ENCODE measurements at places on chromosomes 6 and 20. TPM values are rescaled to one million over a fixed set of nuclear protein-coding genes. Genes with fewer than 3 reads are reported as not detected.

ATP6V1G2 gene
- total RNA-seq = 2.0 TPM

PLN gene
- not detected for total RNA-seq

GRCh38 chr6:128768187-128768586 lies 114.8 kb upstream of the LAMA2 start:
- H3K4me3 ChIP-seq = no peak overlapping the region
- H3K36me3 ChIP-seq = no peaks in the 10 kb centered on the region
- DNase-seq = no peak
- no peaks in the 10 kb centered on the region for H3K4me1 ChIP-seq

DNA sequence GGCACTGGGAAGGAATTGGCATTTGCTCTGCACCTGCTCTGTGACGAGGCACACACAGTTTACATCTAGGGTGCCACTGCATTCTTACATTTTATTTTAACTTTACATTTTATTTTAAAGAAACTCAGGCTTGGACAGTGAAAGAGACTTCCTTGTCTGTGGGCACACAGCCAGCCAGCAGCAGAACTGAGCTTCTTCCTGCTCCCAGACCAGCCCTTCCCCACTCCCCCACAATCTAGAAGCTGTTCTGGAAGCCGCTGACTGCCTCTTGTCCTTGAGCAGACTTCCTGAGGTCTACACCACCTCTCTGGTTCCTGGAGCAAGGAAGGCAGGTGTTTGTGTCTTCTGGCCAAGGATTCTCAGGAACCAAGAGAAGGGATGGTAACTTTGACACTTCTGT lies 27.9 kb upstream of the CD93 start:
- no peaks in the 10 kb centered on the region for H3K36me3 ChIP-seq
- H3K27me3 ChIP-seq = no peaks in the 10 kb centered on the region
- H3K4me1 ChIP-seq = no peaks in the 10 kb centered on the region
- DNase-seq = no peak

ASXL1 gene
- 131 TPM for total RNA-seq

DNA sequence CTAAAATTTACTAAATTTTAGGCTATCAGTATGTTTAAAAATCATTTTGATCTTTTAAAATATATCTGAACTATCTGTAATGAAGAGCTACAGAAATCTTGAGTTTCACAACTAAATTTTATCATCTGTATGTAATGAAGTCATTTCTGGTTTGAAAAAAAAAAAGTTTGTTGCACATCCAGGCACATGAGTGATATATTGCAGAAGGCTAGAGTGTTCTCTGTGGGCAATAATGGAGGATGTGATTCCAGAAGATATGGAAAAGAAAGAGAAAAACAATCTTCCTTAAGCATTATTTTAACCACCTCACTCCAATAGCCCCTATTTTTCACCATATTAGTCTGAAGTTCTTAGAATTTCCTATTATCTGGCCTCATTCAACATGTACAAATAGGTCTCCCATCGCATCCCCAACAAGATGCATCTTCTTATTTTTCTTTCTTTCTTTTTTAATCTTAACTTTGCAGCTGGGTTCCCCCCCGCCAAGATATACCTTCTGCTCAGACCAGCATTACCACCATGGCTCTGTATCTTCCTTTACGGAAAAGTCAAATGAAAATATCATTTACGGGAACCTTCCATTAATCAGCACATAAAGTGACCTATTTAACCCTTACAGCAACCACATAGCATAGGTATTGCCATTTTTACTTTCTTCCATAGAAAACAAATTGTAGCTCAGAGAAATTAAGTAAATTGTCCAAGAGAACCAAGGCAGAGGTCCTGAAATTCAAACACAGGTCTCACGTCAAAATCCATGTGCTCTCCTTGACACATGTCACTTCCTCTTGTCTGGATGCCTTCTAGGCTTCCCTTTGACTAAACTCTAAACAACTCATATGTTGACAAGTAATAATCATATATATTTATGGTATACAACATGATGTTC lies 116.9 kb downstream of the KIF13A start:
- H3K36me3 ChIP-seq = no peaks in the 10 kb centered on the region
- H3K27ac ChIP-seq = no peak overlapping the region
- no peaks in the 10 kb centered on the region for H3K27me3 ChIP-seq
- no peak for DNase-seq

- H3K4me1 ChIP-seq = no peaks in the 10 kb centered on the region
- no peaks in the 10 kb centered on the region for H3K27me3 ChIP-seq
- no peak for DNase-seq
- H3K36me3 ChIP-seq = no peaks in the 10 kb centered on the region
- no peak overlapping the region for H3K27ac ChIP-seq
These were observed 21.1 kb downstream of the BAG2 start for GRCh38 chr6:57193177-57193576.

TCP11 gene
- total RNA-seq = not detected

DNA sequence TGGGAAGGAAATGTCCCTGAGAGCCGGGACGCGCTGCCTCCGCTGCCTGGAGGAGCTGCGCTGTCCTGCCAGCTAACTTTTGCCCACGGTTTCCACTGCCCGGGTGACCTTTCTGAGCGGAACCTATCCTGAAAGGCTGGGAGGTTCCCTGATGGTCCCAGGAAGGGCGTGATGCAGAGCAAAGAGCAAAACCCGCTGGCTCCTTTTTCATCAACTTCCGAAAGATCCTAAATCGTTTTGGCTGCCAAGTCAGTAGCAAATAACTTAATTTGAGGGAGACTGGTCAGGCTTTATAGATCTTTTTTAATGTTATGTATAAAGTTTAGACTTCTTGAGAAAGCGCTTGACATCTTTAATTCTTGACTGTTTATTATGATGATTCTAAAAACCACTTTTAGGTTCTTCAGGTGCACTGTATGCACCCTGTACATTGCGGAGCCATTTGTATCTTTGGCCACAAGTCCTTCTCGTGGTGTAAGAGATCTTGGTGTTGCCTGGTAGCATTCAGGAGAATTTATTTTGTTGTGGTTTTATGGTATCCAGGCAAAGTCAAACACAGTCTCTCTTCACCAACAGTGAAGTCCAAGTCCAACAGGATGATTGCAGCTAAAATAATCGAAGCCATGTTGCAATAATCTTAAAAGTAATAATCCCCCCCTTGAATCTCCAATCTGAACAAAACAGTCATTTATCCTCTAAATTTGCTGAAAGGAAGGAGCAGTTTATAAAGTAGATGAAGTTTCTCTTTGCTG lies at the start of gene SYNE1:
Gene SYNE1, minus strand, starts transcription at position 67 of the 752 bp plus-strand sequence. CDS start 9,031 bp downstream, outside the sequence.
- H3K4me3 ChIP-seq = peak within 1 kb of the TSS; percentile 60
- no peaks in the 10 kb centered on the region for H3K4me1 ChIP-seq
- DNase-seq = no peak
- no peaks in the 10 kb centered on the region for H3K27me3 ChIP-seq
- no peaks in the 10 kb centered on the region for H3K36me3 ChIP-seq
- peak within 1 kb of the TSS; percentile 81 for H3K27ac ChIP-seq

TBCC gene
- 24.4 TPM for total RNA-seq

- DNase-seq = no peak
- H3K27me3 ChIP-seq = no peaks in the 10 kb centered on the region
- no peaks in the 10 kb centered on the region for H3K36me3 ChIP-seq
- H3K27ac ChIP-seq = no peak overlapping the region
These were observed 12.3 kb downstream of the SLC17A2 start for GRCh38 chr6:25918083-25918683.

SLC17A3 gene
- total RNA-seq = not detected
